ENCODE measurements at places on chromosomes 6 and 20.
A peak's percentile ranks its signal among the peaks of the same experiment; 100 is the strongest.

GRCh38 chr6:145814035-145814500, 527 bp downstream of the FBXO30 start:
- peak; percentile 7 for DNase-seq

DNA sequence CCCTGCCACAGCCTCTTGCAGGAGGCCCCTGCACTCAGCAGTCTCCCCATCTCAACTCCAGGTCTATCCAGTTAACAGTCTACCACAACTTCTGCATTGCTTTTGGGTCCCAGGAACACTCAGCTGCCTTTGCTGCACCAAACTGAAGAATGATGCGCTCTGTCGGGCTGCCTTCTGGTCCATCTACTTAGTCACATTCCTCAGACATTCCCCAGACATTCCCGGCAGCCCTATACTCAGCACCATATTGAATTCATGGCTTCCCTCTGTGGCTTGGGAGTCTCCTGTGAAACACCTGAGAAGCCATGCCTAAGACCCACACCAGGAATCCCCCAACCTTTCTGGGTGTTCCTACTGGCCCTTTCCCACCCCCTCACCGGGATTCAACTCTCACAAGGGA, 99.6 kb upstream of the COL21A1 start:
- DNase-seq: no peak

GRCh38 chr6:91664327-91664959, 1077.6 kb upstream of the MAP3K7 start:
- no peak for DNase-seq

GRCh38 chr6:133286765-133287164, 45.6 kb downstream of the EYA4 start:
- no peak for DNase-seq

DNA sequence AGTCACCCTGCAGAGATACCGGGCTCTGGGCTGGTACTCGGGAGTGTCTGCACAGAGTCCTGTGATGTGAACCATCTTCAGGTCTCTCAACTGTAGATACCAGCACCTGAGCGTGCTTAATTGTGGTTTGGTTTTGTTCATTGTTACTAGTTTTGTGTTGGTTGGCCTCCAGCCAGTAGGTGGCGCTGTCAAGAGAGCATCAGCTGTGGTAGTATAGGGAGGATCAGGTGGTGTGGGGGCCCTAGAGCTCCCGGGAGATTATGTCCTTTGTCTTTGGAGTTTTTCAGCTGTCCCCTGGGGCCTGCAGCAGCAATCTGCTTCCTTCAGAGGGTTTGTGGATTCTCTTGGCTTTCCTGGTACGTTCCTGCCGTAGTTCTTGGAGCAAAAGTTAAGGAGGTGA, 67.9 kb downstream of the CDYL start:
- no peak for DNase-seq

DNA sequence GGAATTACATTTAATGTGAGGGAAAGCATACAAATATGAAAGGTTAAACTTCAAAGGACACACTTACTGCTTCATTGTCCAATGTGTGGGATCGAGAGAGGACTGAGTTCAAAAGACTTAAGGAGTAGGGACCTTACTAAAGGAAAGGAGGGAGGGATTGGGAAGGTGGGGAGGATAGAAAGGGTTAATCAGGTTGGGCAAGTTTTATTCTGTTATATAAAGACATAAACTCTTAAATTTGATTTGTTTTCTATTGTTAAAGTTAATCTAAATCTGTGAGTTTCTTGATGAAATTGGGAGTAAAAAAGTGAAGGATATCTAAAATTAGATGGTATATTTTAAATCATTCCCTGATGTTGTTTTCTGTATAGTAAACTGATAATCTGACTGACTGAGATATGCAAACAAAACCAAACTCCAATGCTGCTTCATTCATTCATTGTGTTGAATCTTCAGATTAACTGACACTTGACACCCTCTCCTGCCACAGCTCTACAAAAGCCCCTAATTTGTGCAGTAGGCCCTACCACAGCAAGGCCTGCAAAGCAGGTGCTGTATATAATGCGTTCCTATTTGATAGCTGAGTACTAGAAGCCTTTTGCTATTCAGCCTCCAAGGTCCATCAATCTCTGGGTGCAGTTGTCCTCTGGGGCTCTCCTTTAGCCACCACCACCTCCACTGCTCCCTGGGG, 1.3 kb upstream of the UBE2J1 start:
- DNase-seq: no peak

- DNase-seq: no peak
These were observed 321.4 kb downstream of the FARS2 start for GRCh38 chr6:5582762-5583161.

GRCh38 chr6:84017709-84018452, 15.7 kb upstream of the MRAP2 start:
- no peak for DNase-seq

- DNase-seq: no peak
These were observed 68.1 kb upstream of the SLC22A16 start for GRCh38 chr6:110544472-110544871.

DNA sequence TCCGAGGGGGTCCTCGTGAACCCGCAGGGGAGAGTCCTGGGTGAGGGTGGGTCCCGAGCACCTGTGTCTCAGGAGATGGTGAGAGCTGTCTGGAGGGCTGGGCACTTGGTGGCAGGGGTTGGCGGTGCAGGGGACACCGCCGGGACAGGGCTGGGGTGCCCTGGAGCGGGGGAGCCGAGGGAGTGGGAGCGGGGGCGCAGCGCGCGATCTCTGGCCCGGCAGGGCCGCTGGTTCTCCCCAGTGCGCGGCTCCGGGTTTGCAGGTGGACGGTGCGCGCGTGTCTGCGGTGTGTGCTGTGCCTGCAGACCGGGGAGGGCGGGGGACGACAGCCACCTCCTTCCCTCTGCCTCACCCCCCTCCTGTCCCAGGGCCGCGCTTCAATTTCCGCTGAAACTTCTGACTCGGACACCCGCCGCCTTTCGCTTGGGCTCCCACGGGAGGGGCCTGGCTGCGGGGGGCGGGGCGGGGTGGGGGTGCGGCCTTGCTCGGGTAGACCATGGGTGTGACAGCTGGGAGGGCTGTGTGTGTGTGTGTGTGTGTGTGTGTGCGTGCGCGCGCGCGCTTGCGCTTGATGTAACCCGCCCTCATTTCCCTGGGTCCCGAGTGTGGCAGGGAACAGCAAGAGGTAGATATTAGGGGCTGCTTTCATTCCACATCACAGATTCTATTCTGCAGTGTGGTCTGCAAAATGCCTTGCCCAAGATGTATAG, 1.2 kb downstream of the TRIB3 start:
- DNase-seq: peak; percentile 80

DNA sequence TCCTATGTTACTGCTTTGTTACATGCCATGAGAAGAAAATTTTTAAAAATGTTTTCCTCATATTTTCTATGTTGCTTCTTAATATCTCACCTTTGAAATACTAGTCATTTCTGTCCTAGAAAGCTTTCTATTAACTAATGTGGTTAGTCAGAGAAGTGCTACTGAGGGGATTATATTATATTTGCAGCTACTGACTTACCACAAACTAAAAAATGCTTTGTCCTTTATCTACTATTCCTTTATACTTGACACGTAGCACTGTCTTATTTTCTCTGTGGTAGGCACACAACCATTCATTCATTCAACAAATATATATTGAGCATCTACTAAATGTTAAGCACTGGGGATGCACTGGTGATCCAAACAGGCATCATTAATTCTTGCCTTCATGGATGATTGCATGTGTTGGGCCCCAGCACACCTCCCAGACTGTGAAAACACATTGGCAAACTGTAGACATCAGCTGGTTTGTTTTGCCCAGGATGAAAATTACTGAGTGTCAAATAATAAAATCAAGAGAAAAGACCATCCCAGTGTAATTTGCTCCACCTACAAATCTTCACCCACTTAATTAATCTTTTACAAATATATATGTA, 10.7 kb upstream of the MLIP start:
- DNase-seq: no peak

GRCh38 chr6:9233686-9234085, 798.3 kb upstream of the SLC35B3 start:
- DNase-seq: no peak

GRCh38 chr6:1720620-1721322, 111.1 kb downstream of the FOXC1 start:
- DNase-seq: no peak

DNA sequence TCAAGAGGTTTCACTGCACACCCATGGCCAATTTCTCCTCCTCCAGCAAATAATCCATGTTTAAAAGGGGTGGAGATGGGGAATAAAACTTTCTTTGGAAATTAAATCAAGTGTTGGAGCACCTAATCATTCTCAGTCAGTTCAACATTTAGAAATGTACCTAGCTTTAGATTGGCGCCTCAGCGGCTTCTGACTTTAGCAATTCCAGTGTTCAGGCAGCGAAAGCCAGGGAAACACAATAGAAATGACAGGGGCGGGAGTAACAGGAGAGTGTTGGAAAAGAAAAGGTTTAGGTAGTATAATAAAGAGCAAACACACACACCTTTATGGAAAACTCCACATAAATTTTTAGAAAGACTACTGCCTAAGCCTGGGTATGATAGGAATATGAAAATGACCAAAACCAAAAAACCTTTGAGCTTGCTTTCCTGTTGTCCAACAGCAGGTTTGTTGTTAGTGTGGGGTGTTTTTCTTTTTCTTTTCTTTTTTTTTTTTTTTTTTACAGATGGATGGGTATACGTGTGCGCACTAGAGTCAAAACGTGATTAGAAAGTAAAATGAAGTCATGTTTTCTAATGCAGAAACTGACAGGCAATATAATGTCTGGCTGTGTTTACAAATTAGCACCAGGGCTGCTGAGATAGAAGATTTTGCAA, 7.7 kb downstream of the TFAP2A start:
- no peak for DNase-seq

DNA sequence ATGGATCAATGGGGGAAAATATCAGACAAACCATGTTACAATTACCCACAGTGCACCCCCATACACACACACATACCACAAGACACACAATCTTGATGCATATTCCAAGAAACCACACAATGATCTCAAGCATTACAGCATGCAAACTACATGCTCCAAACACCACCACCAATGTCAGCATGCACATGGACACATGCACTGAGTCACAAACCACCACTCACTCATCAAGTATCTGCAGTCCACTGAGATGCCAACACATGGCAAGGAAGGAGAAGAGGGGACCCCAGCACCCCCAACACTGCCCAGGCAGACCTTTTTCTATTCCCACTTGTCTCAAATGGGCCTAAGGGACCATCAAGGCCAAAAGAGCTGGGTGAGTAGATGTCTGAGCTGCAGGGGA, 91.6 kb downstream of the PREX1 start:
- DNase-seq: no peak

DNA sequence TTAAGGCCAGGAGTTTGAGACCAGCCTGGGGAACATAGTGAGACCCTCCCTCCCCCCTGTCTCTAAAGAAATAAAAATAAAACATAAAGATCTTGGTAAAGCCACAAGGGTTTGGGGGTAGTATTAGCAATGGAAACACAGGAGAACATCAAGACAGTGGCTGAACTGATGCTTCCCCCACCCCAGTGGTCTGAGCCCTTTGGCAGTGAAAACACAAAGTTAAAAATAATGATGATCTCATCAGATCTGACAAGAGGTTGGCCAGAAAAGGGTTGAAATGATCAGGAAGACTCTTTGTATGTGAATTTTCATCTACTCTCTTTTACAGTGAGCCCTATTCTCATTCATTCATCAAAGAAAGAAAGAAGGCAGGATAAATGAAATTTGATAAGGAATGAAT, 93.7 kb downstream of the KCNB1 start:
- no peak for DNase-seq

DNA sequence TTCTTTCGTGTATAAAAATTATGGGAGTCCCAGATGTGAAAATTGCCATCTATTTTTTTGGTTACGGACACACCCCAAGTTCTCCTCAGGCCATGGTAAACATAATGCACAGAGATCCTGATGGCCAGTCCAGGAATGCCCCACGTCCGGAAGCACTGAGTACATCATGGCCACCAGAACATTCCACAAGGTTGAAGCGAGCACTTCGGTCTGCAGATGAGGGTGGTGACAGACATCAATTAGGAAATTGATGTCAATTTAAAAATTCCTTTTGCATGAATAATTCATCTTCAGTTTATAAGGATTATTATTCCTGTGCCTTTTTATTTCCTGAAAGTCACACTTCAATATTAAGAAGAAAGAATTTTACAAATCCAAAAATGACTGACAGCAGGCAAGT, 13.2 kb upstream of the EXOC2 start:
- no peak for DNase-seq

GRCh38 chr6:38322138-38322537, 317.6 kb downstream of the BTBD9 start:
- DNase-seq: no peak

DNA sequence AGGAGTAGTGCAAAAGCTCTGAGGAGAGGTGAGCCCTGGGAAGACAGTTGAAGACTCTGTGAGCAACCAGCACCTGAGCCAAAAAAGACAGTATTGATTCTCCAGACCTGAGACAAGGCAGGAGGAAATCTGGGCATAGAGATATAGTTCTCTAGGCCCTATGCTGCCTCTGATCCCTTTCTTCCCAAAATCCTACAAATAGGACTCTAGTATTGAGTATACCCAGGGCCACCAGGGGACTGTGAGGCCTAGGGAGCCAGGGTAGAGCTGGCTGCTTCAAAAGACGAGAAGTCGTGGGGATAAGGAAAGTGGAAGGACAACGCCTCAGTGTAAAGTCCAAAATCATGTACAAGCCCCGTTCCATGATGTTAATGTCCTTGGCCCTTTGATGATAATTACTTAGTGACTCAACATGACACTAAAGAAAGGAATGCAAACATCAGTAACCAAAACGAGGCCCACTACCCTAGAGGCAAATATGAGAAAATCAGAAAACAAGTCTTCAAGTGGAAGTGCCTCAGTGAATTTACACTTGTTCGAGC, 197.3 kb upstream of the PROKR2 start:
- DNase-seq: no peak

GRCh38 chr6:33502486-33502885, 48.1 kb downstream of the ZBTB9 start:
- no peak for DNase-seq

GRCh38 chr6:142716097-142716496, 228.9 kb downstream of the HIVEP2 start:
- no peak for DNase-seq

DNA sequence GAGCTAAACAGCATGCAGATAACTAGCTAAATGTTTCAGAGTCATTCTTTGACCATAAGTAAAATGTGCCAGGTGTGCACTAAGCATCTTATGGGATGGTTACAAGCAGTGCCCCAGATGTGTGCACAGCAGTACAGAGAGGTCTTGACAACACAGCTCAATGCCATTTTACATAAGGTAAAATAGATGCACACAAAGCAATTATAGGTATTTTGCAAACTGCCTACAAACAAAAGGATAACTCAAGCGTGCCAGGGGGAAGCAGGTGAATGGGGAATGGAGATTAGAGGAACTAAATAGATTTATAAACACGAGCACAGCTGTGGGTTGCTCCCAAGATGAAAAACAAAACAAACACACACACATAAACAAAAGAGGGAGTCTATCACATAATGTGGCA, 64.8 kb downstream of the SLC2A10 start:
- DNase-seq: no peak

GRCh38 chr20:14632906-14633305, 295.5 kb upstream of the FLRT3 start:
- DNase-seq: no peak

DNA sequence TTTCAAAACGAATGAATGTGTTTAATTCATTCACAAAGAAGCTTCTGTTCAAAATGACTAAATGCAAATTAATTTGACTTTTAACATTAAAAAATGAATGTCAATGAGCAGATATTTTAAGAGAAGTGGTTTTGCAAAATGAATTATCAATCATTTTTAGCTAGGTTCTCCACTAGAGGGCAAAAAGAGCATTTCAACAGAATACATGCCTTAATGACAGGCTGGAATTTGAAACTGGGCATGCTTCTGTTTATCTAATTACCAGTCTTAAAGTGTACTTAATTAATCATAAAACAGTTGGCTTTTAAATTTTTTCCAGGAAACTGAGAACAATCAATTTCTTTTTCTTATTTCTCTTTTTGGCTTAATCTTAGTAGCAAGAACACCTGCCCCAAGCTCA, 63.8 kb upstream of the TINAG start:
- DNase-seq: no peak
